ENCODE measurements at places on chromosomes 1 and 21.

DNA sequence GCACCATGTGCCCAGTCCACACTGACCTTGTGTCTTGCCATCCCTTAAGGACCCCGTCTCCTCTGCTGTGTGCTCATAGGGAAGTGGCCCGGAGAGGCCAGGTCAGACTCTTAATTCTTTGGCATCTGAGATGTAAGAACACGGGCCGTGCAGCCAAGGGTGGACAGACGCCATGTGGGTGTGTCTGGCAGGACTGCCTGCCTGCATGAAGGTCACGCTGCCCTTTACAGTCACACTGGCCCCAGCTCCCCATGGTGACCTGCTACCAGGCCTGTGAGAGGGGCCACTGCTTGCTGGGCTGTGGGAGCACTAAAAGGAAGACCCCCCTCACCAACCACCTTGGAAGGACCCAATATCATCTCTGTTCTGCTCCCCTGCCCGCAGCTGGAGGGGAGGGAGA is 17.7 kb downstream of the DHRS3 start:
- no peak for DNase-seq

DNA sequence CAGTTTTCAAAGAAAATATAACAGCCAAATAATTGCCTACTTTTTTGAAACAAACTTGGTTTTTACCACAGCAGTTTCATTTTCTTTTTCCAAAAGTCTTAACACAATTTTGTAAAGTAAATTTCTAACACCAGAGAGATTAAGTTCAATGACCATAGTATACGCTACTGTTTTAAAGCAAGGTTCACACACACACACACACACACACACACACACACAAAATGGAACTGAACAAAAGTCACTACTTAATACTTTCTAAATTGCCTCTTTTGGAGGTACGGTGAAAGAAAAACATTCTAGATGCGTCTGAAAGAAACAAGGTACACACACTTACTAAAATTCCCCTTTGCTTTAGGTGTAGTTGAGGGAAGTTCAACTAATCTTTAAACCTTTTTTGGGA is 30.1 kb downstream of the C21orf91 start:
- DNase-seq, result no peak

GRCh38 chr1:184068354-184068753 is 16.8 kb downstream of the TSEN15 start:
- no peak for DNase-seq

DNA sequence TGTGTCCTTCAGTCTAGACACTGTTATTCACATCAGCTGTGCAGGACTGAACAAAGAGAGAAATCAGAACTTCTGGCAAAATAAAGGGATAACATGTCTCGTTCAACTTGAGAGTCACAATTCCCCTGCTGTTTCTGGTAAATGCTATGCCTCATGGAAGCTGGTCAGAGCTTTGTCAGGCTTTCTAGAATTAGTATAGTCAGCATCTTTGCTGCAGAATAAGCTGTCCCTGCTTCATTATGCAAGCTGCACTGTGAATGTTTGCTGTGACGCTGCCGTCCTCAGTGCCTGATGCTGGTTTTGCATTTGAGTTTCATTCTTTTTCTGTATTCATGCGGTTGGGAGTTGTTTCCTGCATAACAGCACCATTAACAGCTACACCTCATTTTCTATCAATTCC is 96.4 kb upstream of the KCNJ6 start:
- DNase-seq, result no peak

DNA sequence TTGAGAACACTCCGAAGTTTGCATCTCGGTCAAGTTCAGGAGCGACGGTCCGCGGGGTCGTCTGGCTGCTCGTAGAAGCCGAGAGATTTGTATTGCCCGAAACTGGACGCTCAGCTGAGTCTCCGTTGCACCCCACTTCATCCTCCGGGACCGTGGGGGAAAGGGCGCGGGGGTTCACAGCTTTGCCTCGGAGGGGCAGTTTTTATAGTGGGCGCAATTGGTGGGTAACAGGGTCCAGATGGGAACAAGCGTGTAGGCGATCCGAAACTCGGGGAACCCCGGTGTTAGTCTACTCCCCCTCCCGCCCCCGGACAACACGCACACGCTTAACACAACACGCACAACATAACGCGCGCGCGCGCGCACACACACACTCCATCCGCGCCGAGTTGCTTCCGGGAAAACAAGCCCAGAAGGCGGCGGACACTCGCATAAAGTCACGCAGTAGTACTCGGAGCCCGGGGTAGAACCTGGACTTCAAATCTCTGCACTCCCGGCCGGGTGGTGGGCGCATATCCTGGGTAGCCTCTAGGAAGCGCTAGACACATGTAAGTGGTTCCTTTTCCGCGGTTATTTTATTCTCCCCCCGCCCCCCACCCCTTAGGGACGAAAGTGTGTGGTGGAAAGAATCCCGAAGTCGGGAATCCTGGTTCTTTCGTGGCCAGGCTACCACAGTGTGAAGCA is 1.1 kb upstream of the JUN start:
- no peak for DNase-seq

- DNase-seq, result no peak
Measured at GRCh38 chr1:248918131-248918530, 12.1 kb downstream of the PGBD2 start.

DNA sequence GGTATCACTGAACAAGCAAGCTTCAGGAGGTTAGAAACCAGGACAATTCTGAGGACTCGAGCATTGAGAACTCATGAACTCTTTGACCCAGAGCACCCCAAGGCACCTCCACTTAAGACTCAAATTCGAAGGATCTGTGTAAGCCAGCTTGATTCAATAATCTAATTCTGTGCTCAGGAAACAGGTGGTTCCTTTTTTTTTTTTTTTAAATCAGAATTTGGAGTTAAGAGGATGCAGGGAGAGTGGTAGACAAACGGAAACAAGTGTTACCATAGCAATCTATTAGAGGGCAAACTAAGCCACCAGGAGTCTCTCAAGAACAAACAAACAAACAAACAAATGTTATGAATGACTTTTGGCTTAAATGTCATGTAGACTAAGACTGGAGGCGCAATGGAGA is 53.8 kb upstream of the DPH5 start:
- DNase-seq, result no peak

- no peak for DNase-seq
Measured at GRCh38 chr1:44539991-44540730, 134.1 kb downstream of the TMEM53 start.

Data from iPS DF 19.7 (cell line).